ENCODE measurements at places on chromosomes 5 and 9. TPM values are rescaled to one million over a fixed set of nuclear protein-coding genes. Genes with fewer than 3 reads are reported as not detected.

Gene PTGER4
- total RNA-seq, result 13.8 TPM

Gene PLPP1
- total RNA-seq, result 26.6 TPM

Gene PCDHGB7
- 14.1 TPM for total RNA-seq

Gene ENDOG
- 20.5 TPM for total RNA-seq

Gene PDGFRB
- 17.1 TPM for total RNA-seq

Gene TRIM7
- total RNA-seq, result 2.9 TPM

Gene TMEM245
- total RNA-seq, result 42.0 TPM

Gene MAMDC4
- total RNA-seq, result 6.4 TPM

Gene CXCL14
- not detected for total RNA-seq

Gene ARHGEF28
- total RNA-seq, result 66.1 TPM

Gene C9
- not detected for total RNA-seq

Gene KCNT1
- not detected for total RNA-seq

Gene NPDC1
- 58.3 TPM for total RNA-seq

Gene FBLL1
- 0.84 TPM for total RNA-seq

Gene TNFSF15
- 11.7 TPM for total RNA-seq

Gene CCL19
- total RNA-seq, result not detected

Gene CBY3
- not detected for total RNA-seq

Gene MEIKIN
- not detected for total RNA-seq

Gene ARL15
- 9.7 TPM for total RNA-seq

Gene IL31RA
- total RNA-seq, result not detected

Gene DMRT3
- 0.34 TPM for total RNA-seq

Gene AQP3
- total RNA-seq, result 1.1 TPM

Gene ACTBL2
- total RNA-seq, result 1.5 TPM

Gene BSPRY
- total RNA-seq, result 9.1 TPM

Gene SH3RF2
- total RNA-seq, result 10.3 TPM

Gene STX17
- 22.7 TPM for total RNA-seq

Gene ALDH1A1
- total RNA-seq, result 1.6 TPM

Gene CNTLN
- 3.8 TPM for total RNA-seq

Gene ABO
- 1.8 TPM for total RNA-seq

Gene TAF11L5
- not detected for total RNA-seq

Gene CCNI2
- 1.6 TPM for total RNA-seq

Gene HSD17B3
- not detected for total RNA-seq

Gene ZNF484
- total RNA-seq, result 9.1 TPM

Gene TMEFF1
- 15.7 TPM for total RNA-seq

Gene HTR1A
- not detected for total RNA-seq

Gene LHX3
- total RNA-seq, result not detected

Gene ZBTB5
- total RNA-seq, result 14.1 TPM

Gene WDR38
- not detected for total RNA-seq

Gene CCDC192
- total RNA-seq, result not detected

Gene ENTR1
- total RNA-seq, result 65.7 TPM

Gene ARID3C
- 0.48 TPM for total RNA-seq

Gene ADCY2
- total RNA-seq, result 0.25 TPM

Gene OR1N2
- total RNA-seq, result not detected

Gene COL27A1
- 8.4 TPM for total RNA-seq

Gene TXNDC15
- total RNA-seq, result 34.5 TPM

Gene IL5
- total RNA-seq, result not detected

Gene FGF1
- total RNA-seq, result 12.1 TPM

Gene SKP2
- 11.2 TPM for total RNA-seq

Gene PCDHA13
- not detected for total RNA-seq

Gene LTC4S
- 0.41 TPM for total RNA-seq

Gene EQTN
- total RNA-seq, result not detected

Gene OBP2B
- total RNA-seq, result not detected

Gene CTSL
- total RNA-seq, result 117 TPM

Gene GABRA1
- total RNA-seq, result not detected

Measured in kidney epithelial cell (primary cell).